ENCODE measurements at places on chromosomes 2 and 18. TPM values are rescaled to one million over a fixed set of nuclear protein-coding genes. Genes with fewer than 3 reads are reported as not detected.

DNA sequence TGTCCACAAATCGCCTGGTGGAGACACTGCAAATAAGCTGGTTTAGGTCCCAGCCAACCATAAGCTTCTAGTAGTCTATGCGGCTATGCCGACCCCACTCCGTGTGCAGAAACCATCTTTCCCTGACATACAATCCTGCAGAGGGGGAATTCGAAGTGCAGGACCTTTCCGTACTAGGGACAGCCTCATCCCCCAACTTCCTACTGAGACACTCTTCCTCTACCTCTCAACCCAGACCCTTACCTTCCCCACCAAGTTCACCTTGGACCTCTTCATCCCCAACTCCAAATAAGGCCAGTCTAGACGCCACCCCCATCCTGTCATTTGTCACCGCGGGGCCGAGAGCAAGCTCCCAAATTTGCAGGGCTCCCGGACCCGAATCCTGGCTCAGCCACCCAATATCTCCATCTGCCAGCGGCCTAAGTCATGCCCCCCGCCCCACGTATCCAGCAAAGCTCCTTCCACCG is 496 bp downstream of the SUCLG1 start:
- DNase-seq: no peak

DNA sequence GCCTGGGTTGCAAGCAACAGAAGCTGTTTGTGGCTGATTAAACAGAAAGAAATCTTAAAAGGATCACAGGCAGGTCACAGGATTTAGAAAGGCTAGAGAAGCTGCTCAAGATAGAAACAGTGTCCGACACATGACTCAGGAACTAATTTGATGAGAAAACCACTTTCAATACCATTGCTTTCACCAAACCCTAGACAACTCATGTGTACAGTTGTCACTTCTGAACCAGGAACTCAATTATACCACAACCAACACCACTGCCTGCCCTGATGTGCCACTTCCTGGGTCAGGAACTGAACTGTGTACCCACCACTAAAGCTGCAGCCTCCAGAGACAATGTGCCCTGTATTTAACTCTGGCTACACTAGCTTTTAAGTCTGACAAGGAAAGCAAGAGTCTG is 56.0 kb downstream of the TMEM247 start:
- DNase-seq: no peak

The SCRN3 gene
- 15.7 TPM for total RNA-seq

DNA sequence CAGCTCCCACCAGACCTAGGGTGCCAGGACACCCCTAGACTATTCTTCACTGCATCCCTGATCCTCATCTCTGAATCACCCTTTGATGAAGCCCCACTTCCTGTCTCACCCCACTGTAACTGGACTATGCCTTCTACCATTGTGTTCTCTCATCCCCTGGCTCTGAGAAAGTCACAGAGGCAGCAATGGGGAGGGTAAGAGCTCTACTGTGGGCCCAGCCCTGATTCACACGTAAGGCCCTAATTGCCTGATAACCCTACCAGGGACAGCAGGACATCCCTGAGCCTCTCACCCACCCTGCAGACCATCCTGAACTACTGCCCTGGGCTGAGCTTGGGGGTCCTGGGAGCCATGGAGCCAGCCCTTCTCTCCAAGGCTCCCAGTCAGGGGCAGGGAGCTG is 1.5 kb upstream of the PROM2 start:
- no peak for DNase-seq

- no peak for DNase-seq
Observed at GRCh38 chr18:25724121-25724520, 366.3 kb downstream of the SS18 start.

The OR6B3 gene
- not detected for total RNA-seq
